ENCODE measurements at places on chromosomes 7 and 10.

DNA sequence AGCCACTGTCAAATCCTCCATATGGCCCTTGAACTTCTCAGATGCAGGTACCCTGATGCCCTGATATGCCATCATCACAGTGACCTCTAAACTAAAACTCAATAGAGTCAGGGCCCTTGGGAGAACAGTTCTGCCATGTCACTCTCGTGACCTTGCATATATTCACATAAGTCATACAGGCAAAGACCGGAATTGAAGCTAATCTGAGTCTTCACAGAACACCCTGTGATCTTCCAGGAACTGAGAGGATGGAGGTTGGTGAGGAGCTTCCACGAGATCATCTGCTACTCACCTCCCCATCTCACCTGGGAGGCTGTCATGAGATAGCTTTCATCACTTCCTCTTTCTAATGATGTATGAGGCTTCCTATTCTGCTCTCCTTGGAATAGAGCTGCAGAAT lies 228.7 kb upstream of the CCDC6 start:
- DNase-seq: no peak

GRCh38 chr10:44376472-44377099 lies 8.3 kb downstream of the CXCL12 start:
- no peak for DNase-seq

GRCh38 chr7:145016068-145016467 lies 180.2 kb upstream of the TPK1 start:
- DNase-seq: no peak

- no peak for DNase-seq
These were observed 35.2 kb upstream of the MBL2 start for GRCh38 chr10:52807803-52808202.

- no peak for DNase-seq
These were observed 146.0 kb downstream of the FANK1 start for GRCh38 chr10:126042354-126042753.

Data from H1 (cell line).